ENCODE measurements at places on chromosomes 12 and 14.

- no peak for DNase-seq
These were observed 1.2 kb downstream of the ITGB7 start for GRCh38 chr12:53205747-53206419.

DNA sequence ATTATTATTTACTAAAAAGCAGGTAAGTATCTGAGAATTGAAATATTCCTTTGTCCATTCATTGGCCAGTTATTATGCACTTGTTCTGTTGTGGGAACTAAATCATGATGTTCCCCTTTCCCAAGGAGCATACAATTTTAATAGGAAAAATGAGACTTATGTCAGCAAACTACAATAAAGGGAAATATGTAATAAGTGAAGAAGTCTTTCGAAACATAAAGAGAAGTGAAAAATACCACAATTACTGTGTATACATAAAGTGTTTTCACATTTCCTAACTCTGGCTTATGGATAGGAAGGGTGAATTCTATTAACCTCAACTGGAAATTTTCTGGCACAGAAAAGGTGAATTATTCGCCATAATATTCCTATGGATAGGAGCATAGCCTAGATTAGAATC lies 78.4 kb upstream of the DNM1L start:
- DNase-seq, result no peak

DNA sequence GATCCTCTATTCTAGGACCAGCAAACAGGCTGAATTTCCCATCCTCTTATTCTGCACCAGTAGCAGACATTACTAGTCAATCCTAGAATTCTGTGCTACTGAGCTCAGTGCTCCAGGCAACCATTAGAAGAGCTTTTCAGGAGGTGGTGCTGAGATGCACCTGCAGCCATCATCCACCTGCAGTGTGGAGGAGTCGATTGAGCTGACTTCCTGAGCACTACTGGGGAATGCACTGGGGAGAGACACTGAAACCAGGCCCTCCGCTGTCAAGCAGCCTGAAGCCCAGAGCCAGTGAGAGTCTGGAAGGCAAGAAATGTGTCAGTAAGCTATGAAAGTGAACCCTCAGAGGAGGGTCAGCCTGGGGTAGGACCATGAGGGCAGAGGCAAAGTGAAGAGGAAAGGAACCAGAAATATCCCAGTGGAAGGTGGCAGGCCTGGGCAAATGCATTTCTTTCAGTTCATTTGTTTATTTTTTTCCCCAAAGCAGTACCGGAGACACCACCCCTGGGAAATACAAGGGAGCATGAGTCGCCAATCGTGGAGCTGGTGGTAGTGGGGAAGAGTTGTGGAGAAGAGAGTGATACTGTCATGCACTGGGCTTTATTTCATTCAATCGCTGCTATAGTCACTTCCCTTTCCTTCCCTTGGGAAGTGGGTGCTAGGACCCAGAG lies 23.0 kb upstream of the SERPINA4 start:
- no peak for DNase-seq

DNA sequence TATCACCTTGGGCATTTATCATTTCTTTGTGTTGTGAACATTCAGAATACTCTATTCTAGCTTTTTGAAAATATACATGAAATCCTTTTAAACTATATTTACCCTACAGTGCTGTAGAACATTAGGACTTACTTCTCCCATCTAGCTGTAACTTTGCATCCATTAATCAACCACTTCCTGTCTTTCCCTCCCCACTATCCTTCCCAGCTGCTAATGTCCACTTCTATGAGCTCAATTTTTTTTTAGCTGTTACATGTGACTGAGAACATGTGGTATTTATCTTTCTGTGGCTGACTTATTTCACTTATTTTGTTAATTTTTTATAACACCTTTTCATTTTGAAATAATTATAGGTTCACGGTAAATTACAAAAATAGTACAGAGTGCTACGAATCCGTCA lies 136.0 kb downstream of the LMNTD1 start:
- no peak for DNase-seq

DNA sequence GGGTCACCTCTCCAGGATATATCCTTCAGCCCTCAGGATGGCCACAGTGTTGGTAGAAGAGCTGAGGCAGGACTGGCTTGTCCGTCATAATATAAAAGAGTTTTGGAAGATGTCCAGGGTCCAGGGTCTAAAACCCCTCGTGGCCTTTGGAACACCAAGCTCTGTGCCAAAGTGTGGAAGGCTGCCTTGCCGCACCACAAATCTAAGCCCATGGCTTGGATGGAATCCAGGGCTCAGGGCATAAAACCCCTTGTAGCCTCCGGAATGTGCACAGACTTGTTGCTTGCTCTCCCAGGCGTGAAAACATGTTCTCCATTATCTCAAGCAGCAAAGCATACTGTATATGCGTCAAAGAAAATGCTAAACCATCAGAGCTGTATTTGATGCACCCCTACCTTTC lies 46.7 kb downstream of the TNFAIP2 start:
- no peak for DNase-seq

GRCh38 chr12:121806009-121806545 lies 2.3 kb downstream of the SETD1B start:
- no peak for DNase-seq

DNA sequence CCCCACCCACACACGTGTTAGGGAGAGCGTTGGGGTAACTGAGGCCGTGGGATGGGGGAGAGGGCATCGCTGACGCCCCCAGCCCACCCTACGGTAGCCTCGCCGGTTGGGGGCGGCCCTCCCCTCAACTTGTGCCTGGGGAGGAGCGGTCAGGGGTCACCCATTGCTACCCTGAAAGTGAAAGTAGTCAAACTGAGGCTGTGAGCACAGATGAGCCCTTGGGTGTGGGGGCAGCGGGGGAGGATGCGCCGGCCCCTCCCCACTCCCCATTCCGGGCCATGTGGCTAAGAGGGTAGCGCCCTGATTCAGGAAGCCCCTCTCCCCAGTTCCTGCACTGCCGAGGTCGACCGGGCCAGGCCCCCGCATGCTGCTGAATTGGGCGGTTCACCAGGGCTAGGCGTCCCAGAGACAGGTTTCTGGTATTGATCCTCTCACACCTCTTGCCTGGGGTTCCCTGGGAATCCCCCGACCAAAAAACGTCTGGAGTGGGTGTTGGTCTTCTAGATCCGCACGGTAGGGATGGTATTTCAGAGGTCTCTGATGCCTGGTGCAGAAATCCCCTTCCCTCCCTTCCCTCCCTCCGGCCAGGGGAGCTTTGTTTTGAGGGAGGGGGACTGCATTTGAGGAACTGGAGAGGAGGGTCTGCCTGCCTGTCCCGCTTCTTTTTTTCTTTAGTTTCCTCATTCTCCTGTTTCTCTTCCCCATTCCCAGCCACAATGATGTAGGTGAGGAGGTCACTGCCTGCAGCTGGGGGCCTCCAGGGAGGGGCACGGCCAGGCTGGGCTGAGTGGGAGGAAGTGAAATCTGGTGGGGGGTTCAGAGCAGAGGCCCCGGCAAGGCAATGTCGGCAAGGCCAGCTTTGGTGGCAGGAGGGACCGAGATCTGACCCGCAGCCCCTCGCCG lies 1.0 kb downstream of the SH2B3 start:
- peak; percentile 21 for DNase-seq

DNA sequence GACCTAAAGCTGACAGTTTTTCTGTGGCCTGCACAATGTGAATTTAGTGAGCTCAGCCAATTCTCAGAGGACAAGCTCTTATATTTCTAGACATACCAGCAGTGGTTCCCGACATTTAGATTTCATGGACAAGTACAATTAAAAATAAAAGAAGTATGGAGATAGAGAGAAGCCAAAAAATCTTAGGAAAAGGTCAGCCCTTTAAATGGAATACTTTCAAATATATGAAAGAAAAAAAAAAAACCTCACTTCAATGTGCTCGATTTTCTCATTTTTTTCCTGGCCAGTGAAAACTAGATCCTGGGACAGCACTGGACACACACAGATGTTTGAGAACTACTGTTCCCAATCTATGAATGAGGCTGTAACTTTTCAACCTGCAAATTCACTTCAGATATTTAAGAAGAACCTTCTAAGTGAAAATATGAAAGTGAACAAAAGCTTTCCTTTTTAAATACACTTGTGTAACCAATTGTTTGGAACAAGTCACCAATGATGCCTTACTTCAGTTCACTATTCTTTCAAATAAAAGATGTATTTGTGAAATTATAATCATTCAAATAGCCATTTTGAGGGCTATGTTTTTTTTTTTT lies 109.4 kb downstream of the SLC38A1 start:
- DNase-seq, result no peak

GRCh38 chr12:30692470-30692869 lies 3.2 kb downstream of the IPO8 start:
- no peak for DNase-seq

- no peak for DNase-seq
These were observed 120.8 kb upstream of the CCDC196 start for GRCh38 chr14:66365388-66365787.

DNA sequence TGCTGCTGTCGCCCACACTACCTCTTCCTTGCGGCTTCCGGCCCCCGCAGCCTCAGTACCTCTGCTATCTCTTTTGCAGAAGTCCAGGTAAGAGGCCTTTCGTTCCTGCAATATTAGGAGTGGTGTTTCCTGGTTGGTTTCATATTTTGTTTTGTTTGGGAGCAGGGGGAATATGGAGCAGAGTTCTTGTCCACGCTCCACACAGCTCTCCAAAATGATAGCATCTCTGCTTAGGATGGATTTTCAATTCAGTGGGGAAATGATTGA lies 768 bp downstream of the OXA1L start:
- DNase-seq, result no peak

DNA sequence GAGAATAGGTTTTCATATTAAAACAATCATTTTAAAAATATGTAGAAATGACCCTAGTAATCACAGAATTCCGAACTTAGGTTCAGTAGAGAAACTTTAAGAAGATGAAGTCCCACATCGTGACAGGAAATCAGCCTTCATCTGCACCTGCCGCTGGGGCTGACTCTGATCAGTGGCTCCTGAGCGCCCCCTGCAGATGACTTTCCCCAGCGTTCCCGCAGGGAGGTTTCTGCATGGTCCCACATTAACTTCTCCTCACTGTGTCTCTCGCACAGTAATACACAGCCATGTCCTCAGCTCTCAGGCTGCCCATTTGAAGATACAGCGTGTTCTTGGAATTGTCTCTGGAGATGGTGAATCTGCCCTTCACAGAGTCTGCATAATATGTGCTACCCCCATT lies 1131.1 kb downstream of the TMEM121 start:
- DNase-seq, result no peak

GRCh38 chr12:91355150-91356006 lies 172.8 kb upstream of the DCN start:
- peak; percentile 57 for DNase-seq

DNA sequence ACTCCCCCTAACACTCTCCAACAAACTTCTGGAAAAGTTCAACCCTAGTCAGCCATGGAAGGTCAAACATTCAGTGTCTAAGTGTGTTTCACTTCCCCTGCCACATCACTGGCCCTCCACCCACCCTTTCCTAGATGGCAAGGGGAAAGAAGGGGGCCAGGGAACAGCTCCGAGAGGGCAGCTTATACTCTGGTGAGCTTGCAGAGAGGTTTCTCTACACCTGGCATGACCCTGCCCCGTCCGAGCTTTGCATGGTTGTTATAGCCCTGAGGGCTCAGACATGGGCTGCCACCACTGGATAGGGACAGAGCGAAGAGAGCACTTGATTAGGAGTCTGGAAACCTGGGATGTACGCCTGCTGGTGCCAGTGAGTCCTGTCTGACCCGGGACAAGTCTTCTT lies 4.0 kb downstream of the ACVRL1 start:
- no peak for DNase-seq

- no peak for DNase-seq
These were observed 249.6 kb downstream of the MSRB3 start for GRCh38 chr12:65528127-65528526.

DNA sequence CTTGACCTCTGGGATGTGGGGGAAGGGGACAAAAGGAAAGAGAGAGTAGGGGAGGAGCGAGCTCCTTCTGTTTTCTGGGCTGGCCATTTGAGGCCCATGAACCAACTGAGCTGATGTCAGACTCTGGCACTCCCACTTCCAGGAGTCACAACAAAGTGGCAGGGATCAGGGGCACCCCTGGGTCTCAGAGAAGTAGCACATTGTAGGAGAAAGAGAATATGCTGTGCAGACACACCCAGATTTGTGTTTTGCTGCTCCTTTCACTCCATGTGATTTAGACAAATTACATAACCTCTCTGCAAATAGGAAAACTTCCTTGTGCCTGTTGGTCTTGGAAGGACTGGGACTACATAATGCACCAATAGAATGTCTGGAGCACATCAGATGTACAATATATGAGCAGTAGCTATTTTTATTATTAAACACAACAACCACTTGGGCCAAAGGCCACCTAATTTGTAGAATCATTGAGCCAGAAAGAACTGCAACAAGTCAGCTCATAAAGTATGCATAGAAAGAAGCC lies 265.5 kb downstream of the ZFP36L1 start:
- DNase-seq, result no peak

- DNase-seq, result no peak
These were observed 36.0 kb downstream of the SPTLC2 start for GRCh38 chr14:77580477-77580876.

- DNase-seq, result no peak
These were observed 78.4 kb downstream of the MOK start for GRCh38 chr14:102226356-102227125.

- peak; percentile 0 for DNase-seq
These were observed 768 bp downstream of the DBX2 start for GRCh38 chr12:45049912-45050750.

DNA sequence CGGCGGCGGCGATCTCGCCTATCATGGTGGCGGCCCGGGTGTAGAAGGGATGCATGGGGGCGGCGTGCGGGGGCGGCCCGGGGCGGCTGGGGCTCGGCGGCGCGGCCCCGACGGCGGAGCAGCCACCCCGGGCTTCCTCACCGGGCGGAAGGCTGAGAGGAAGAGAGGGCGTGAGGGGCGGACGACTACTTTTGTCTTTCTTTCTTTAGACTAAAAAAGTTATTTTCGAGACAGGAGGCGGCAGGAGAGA lies 240 bp downstream of the BTG1 start:
- DNase-seq, result no peak

GRCh38 chr12:111686574-111687105 lies 787 bp downstream of the ACAD10 start:
- no peak for DNase-seq

- DNase-seq, result no peak
These were observed 41.4 kb upstream of the AMIGO2 start for GRCh38 chr12:47121146-47121545.

- DNase-seq, result no peak
These were observed 11.0 kb downstream of the ORAI1 start for GRCh38 chr12:121637231-121637914.

Measured in substantia nigra (tissue), 51 donors.